ENCODE measurements at places on chromosomes 6 and 20.

DNA sequence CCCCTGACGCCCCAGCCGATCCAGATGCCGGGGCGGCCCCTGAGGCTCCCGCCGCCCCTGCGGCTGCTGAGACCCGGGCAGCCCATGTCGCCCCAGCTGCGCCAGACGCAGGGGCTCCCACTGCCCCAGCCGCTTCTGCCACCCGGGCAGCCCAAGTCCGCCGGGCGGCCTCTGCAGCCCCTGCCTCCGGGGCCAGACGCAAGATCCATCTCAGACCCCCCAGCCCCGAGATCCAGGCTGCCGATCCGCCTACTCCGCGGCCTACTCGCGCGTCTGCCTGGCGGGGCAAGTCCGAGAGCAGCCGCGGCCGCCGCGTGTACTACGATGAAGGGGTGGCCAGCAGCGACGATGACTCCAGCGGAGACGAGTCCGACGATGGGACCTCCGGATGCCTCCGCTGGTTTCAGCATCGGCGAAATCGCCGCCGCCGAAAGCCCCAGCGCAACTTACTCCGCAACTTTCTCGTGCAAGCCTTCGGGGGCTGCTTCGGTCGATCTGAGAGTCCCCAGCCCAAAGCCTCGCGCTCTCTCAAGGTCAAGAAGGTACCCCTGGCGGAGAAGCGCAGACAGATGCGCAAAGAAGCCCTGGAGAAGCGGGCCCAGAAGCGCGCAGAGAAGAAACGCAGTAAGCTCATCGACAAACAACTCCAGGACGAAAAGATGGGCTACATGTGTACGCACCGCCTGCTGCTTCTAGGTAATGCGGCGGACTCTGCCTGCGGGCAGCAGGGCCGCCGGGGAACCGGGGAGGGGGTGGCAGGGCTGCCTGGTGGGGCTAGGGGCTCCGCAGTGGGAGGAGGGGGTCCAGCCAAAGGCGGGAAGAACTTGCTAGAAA, 2.3 kb downstream of the GNAS start:
- DNase-seq: no peak

- DNase-seq: no peak
These were observed 549.8 kb downstream of the PRKN start for GRCh38 chr6:162177746-162178145.

GRCh38 chr6:123635567-123635966, 1.2 kb downstream of the TRDN start:
- DNase-seq: no peak

DNA sequence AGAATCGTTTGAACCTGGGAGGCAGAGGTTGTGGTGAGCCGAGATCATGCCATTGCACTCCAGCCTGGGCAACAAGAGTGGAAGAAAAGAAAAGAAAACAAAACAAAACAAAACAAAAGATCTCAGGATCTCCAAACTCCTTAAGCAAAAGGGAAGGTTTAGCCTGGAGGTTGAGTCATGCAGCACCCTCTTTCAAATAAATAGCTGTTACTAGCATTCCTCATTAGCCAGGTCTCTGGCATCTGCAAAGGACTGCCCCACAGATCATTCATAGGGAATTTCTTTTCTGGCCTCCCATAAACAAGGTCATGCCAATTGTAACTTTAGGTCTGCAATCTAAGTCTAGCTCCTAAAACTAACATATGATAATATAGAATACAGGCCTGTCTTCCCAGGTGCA, 37.2 kb downstream of the EDN1 start:
- no peak for DNase-seq

GRCh38 chr6:27777614-27778355, 134.4 kb downstream of the OR2B2 start:
- DNase-seq: no peak

- DNase-seq: peak; percentile 91
These were observed at the start of gene PHF1 for GRCh38 chr6:33410711-33411631. Gene PHF1, plus strand, starts transcription at chr6:33411014. Its CDS starts 1,250 bp downstream, at chr6:33412264.

GRCh38 chr6:33193619-33194018, 1.4 kb upstream of the COL11A2 start:
- no peak for DNase-seq

- DNase-seq: no peak
These were observed 111.7 kb upstream of the PTPRK start for GRCh38 chr6:128632131-128632530.

GRCh38 chr20:33790566-33790965, 20.6 kb upstream of the CHMP4B start:
- no peak for DNase-seq

DNA sequence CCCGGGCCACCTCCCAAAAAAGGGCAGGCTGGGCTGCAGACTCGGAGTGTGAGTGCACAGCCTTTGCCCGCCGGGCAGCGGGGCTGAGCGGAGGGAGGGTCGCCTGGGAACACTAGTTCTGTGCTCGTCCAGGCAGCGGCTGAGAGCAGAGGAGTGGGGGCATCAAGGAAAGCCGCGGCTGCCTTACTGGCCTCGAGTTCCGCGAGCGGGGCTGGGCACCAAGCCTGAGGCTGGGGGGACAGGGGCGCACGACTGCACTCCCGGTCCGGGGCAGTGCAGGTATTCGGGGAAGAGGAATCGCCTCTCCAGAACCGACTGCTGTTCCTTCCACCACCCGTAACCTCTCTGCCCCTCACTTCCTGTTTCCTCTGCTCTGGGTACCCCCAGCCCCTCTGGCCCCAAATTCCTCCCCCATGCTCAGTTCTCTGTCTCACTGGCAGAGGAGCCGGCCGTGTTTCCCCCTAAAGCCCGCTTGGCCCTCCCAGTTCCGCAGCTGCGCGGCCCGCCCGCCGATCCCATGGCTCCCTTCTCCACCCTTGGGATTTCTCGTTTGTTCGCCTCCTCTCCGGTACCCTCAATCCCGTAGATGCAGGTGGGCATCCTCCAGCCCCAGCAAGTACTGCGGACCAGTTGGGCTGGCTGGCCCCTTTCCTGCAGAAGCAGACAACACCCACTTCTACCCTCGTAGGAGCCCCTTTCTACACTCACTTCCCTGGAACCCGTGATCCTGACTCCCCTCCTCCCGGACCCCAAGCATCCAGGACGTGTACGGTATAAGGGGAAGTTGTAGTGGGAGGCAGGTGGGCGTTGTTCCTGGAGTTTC, 5.1 kb downstream of the RING1 start:
- DNase-seq: peak; percentile 62

GRCh38 chr6:143564484-143565017, 53.0 kb upstream of the FUCA2 start:
- peak; percentile 7 for DNase-seq

DNA sequence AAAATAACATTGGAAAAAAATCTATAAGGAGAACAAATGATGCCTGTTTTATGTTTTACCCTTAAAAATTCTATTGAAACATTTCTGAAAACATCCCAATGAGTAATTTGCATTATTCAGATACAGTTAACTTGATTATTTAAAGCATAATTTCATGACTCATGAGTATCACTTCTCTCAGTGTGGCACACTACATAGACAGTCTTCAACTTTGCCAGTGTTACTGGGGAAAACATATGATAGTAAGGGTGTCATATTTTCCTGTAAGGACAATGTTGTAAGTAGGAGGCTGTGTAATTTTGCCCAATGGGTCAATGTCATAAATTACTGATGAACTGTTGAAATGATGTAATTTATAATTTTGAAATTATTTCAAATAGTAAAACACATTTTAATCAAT, 125.5 kb downstream of the PHACTR1 start:
- DNase-seq: no peak

- no peak for DNase-seq
These were observed 328.2 kb downstream of the PHF3 start for GRCh38 chr6:63963769-63964315.

DNA sequence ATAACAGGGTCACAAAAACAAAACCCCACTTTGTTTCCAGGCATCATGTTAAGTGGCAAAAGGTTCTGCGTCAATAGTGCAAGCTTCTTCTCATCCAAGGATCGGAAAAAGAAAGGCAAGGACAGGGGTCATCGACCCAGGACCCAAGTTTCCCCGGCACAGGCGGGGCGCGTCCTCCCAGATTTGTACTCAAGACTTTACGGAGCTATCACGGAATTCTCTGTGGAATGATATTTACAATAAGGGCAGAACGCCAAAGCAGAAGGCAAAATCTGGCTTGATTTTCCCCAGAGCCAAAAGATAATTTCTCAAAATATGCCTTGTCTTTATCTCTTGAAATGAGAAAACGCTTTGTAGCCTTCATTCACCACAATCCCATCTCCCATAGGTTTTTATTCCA, 25.5 kb downstream of the PDE10A start:
- DNase-seq: no peak

DNA sequence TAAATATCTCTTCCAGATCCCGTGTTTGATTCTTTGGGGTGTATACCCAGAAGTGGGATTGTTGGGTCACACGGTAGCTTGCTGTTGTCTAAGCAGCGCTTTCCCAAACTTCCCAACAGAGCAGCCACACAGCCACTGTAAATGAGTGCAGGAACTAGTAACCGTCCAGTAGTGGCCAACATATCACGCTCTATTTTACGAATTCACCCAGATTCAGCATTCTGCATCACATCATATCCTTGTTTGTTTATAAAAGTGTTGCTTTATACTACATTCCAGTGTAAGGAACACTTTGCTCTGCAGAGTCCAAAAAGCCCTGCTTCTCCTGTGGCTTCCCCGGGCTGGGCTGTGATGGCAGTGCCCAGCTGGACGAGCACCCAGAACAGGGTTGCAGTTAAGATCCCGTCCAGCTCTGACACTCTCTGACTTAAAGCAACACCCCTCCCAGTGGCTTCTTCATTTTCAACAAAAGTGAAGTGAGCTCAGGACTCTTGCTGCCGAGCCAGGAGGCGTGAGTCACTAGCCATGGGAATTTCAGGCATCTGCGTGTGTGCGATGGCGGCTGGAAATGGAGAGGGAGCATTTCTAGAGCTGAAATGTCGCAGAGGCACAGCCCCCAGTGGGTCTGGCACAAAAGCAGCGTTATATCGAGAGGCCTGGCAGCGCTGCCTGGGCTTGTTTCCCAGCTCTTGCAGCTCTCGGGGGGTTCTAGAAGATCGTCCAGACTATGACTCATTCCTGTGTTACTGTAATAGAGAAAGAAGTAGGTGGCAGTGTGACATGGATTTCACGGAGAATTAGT, 216.3 kb upstream of the ECI2 start:
- DNase-seq: peak; percentile 83

DNA sequence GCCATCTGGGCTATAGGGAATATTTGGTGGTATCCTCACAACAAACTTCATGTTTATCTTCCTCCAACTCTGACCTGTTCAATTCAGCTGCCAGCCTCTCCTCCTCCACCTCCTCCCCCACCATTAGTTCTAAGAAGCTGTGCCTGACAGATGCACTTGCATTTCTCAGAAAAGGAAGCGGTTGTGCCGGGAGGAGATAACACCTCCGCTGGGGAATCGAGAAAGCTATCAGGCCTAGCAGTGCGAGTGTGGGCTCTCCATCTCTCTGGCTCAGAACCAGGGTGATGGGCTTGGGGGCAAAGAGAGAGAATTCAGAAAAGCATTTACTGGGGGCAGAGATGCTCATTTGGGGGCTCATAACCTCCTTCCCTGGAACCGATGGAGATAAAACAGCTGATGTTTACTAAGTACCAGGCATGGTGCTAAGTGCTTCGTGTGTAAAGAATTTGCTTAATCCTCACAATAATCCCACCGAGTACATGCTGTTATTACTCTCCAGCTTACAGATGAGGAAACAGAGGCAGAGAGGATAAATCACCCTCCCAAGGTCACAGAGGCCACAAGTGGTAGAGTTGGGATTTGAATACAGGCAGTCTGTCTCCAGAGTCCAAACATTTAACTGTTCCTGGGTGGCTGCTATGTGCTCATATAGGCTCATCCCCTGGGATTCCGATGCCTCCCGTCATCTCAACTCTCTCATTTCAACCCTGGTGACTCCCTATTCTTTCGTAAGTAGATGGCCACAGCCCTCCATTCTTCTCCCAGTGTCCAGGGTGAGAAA, 38.3 kb downstream of the COX4I2 start:
- DNase-seq: peak; percentile 38

GRCh38 chr6:13865141-13865540, 50.8 kb upstream of the MCUR1 start:
- DNase-seq: no peak

DNA sequence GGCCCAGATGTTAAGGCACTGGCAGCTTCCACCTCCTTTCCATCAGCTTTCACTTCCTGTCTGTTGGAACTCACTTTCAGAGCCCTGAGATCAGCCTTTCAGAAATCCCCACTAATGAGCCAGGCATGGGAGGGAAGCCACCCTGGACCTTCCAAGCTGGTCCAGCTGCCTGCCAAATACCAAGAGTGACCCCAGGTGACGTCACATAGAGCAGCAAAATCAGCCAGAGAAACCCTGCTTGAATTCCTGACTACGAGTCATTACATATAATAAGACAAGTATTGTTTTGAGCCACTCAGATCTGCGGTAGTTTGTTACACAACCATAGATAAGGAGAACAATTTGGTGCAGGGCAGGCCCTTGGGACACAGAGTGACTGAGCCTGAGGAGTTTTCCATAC, 556.0 kb upstream of the JAG1 start:
- DNase-seq: peak; percentile 74

- no peak for DNase-seq
These were observed 27.2 kb downstream of the INSM1 start for GRCh38 chr20:20395087-20395486.

DNA sequence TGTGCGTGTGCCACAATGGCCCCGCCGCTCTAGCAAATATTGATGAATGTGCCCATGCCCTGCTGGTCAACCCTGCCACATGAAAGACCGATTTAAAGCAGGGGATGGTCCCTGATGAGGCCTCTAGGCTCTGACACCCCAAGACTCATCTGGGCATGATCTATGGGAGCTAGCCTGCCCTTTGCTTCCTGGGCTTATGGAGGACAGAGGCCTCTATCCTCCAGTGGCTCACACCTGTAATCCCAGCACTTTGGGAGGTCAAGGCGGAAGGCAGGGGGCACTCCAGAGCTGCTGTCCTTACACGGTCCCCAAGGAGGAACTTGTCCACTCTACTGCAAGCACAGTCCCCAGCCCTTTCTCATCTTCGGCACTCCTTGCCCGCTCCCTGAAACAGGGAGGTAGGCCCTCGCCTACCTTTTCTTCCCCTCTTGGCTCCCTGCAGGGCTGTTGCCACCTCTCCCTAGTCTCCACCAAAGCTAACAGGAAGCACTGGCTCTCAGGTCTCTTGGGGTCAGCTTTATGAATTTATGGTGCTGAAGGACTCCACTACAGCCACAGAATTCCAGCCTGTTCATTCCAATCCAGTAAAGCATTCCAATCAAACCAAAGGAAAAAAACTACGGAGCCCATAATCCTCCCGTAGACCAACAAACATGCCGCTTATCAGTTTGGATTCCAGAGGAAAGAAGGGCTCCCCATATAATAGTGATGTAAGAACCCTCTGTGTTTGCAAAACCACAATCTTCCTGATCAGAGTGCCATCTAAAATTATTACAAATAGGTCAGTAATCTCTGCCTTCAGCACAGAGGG, 48.7 kb upstream of the FOXQ1 start:
- no peak for DNase-seq

DNA sequence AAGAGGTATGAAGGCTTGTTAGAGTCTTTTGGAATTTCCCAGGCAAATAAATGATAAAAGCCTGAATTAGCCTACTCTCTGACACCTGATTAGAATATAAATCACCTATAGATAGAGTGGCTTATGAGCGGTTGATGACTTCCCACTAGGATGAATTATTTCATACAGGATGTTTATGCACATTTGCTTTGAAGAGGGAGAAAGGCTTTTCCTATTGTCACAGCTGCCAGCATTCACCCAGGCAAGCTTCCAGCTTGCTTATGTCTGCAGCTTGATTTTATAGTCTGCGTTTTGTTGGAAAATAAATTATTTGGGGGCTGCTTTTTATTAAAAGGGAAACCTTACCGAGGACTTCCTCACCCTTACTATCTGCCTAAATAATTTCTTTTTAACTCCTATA, 51.3 kb upstream of the EIF2S2 start:
- no peak for DNase-seq

All from hepatic stellate cell (primary cell).